ENCODE measurements at places on chromosomes 13 and 19.

- DNase-seq: no peak
Measured at GRCh38 chr13:20132052-20132634, 28.7 kb downstream of the GJA3 start.

GRCh38 chr13:109180905-109181425 is 551.6 kb downstream of the MYO16 start:
- DNase-seq: no peak

DNA sequence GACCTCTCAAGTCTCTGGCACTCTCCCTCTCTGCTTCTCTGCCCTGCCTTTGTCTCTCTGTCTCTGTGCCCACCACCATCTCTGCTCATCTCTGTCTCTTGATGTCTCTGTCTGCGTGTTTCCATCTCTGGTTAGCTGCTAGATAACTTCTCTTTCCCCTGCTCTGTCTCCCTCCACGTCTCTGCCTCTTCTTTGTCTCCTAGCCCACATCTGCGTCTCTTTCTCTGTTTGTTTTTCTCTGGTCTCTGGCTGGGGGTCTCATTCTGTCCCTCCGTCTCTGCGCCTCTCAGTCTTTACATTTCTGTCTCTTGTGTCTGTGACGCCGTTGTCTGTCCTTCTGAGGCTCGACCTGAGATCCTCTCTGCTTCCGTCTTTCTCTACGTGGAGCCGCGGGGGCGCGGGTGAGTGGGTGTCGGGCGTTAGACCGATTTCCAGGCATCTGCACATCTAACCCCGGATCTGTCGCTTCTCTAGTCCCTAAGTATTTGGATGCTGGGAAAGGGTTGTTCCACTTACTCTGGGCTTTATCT is 386 bp downstream of the GIPR start:
- DNase-seq: peak; percentile 59

DNA sequence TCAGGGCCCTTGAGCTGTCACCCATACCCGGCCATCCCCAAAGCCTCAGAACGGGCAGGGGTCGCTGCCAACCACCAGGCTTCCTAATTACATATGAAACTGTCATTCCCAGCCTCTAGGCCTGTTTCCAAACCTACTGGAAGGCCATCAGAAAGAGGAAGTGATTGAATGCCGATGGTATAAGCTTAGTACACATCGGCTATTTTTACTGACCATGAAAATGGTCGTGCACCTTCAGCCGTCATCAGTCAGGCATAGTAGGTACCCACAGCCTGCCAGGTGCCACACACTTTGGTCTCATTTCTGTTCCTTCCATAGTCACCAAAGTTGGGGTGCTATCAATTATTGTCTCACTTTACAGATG is 10.2 kb downstream of the KRI1 start:
- DNase-seq: peak; percentile 17

- DNase-seq: no peak
Measured at GRCh38 chr13:97853550-97853949, 99.9 kb upstream of the IPO5 start.

DNA sequence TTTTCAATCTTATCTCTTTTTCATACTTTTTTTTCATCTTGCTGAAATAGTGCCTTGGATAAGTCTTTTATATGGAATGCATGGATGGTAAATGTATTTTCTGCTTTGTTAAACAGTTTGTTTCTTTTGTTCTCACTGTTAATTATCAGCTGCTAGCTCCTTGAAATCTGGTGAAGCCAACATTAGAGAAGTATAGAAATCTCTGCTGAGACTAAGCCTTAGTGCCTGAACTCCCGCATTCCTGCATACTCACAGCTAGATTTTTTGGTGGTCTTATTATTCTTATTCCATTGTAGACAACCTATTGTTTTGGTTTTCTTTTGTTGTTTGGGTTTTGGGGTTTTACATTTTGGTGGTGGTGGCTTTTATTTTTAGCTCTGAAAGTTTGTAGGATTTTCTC is 48.4 kb downstream of the DNAJC15 start:
- no peak for DNase-seq
